ENCODE measurements at places on chromosomes 5 and 9.

GRCh38 chr9:128097543-128098296 lies 29.7 kb downstream of the SLC25A25 start:
- no peak for DNase-seq

DNA sequence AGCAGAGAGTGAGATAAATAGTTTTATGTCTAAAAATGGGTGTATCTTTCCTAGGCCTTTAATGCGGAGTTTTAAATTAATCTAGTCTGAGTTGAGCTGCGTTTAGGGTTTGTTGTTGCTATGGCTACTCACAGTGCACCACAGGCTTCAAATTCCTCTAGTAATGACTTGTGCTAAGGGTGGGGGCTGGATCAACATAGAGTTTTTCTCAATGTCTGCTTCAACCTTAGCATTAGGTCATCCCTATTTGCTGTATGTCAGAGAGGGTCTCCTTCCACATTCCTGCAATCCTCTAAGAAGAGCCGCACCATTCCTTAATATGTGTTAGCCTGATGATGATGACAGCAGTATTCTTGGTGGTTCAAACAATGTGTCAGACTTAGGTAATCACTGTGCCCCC lies 465.6 kb upstream of the KIF2A start:
- DNase-seq, result no peak

DNA sequence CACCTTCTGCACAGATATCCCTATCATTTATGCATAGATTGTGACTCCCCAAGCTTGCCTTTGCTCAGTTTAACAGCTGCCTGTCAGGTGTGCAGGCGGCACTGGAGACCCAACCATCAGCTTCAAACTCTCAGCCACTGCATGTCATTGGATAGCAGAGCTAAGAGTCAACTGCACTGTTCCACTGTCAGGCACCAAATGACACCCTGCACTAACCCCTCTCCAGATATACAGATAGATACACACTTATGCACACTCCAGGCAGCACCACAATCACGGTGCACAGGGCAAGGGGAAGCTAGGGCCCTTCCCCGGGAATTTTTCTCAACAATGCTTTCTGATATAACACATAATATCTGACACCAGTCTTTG lies 142.3 kb downstream of the BNC2 start:
- DNase-seq, result no peak

GRCh38 chr9:3585606-3586005 lies 59.8 kb upstream of the RFX3 start:
- no peak for DNase-seq

GRCh38 chr5:22079566-22079965 lies 773.6 kb downstream of the CDH12 start:
- DNase-seq, result no peak

- DNase-seq, result no peak
Observed at GRCh38 chr5:149007174-149007573, 55.7 kb downstream of the SH3TC2 start.

DNA sequence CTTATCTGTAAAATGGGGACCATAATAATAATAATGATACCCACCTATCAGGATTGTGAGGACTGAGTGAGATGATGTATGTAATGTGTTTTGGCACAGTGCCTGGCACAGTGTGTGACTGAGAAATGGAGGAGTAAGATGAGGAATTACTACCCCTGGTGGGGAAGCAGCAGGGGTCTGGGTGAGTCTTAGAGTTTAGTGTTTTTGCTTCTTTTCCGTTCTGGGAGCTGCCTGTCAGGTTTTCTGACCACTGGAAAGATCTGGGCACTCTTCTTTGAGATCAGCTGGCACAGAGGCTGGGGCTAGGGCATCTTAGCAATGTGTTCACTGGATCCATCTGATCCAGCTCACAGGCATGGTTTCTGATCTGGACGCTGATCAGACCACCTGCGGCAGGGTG lies 8.5 kb downstream of the LCP2 start:
- DNase-seq, result no peak

- DNase-seq, result no peak
Observed at GRCh38 chr5:36880761-36881160, 4.2 kb downstream of the NIPBL start.

DNA sequence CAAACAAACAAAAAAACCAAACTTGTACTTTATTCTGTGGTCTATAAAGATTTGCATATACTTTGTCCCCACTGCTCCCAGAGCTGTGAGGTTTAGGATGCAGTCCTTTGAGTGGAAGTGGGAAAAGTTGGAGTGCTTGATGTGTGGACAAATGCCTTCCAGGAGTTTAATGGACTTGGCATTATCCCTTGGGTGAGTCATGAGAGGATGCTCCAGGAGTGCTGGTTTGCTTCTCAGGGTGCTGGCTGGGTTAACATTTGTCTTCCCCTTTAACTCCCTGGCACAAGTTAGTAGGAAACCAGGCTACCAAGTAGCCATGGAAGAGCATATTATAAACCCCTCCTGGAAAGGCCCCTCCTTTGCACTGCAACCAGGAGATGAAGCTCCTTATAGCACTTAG lies 417.4 kb upstream of the RIOK2 start:
- DNase-seq, result no peak

DNA sequence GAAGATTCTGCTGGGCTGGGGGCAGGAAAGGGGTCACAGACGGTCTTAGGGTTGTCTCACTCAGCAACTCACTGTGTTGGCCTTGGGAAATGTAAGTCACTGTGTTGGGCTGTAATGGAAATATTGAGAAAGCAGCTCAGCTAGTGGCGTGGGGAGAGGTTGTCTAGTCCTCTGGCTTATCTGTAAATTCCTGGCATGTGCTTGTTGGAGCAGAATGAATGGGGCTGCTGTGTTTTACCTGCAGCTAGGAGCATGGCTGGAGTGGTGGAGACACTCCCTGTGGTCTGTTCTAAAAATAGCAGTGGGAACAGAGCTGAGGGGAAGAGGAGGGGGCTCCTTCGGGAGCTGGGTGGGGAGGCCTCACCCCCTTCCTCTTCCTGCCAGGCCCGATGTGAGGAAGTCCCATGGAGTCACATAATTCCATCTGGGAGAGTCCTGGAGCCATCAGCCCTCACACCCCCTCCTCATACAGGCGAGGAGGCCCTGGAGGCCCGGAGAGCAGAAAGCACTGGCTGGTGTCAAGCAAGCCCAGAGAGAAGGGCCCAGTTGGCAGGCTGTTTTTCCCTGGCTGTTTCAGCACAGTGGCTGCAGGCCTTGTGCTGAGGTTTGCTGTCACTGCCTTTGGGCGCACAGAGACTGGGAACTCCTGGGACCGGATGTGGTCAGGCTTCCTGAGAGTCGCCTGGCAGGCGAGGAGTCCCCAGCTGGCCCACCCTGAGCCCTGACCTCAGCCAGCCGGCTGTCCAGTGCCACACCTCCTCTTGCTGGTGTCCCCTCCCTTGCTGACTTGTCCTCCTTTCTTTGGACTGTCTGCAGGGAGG lies 84.9 kb downstream of the RGS3 start:
- no peak for DNase-seq

DNA sequence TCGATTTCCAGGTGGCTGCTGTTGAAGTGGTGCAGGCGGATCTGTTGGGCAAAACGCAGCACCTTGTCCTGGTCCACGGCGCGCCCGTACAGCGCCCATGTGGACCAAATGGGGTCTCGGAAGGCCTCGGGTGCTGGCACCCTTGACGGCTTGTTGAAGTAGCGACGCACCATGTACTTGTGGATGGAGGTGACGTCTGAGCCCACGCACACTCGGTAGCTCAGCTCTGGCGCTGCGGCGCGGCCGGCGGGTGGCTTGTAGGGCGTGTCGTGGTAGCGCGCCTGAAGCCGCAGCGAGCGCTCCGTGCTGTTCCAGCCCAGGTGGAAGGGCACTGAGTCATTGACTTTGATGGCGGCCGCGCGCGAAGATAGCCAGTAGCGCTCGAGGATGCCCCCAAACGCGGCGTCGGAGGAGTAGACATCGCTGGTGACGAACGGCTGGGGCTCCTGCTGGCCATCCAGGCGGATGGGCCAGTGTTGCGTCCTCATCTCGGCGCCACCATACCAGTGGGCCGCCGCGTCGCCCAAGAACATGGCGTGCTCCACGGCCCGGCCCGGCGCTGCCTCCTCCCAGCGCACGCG lies 4.7 kb downstream of the MYORG start:
- no peak for DNase-seq

GRCh38 chr9:125484350-125485282 lies 222.4 kb downstream of the MAPKAP1 start:
- no peak for DNase-seq

GRCh38 chr5:137995749-137996128 lies 37.1 kb downstream of the FAM13B start:
- DNase-seq, result no peak

- no peak for DNase-seq
Observed at GRCh38 chr5:142716963-142717362, 31.1 kb upstream of the FGF1 start.

- no peak for DNase-seq
Observed at GRCh38 chr9:110835404-110835803, 166.8 kb downstream of the MUSK start.

GRCh38 chr9:81687521-81688261 lies 1.7 kb downstream of the TLE1 start:
- DNase-seq, result no peak

DNA sequence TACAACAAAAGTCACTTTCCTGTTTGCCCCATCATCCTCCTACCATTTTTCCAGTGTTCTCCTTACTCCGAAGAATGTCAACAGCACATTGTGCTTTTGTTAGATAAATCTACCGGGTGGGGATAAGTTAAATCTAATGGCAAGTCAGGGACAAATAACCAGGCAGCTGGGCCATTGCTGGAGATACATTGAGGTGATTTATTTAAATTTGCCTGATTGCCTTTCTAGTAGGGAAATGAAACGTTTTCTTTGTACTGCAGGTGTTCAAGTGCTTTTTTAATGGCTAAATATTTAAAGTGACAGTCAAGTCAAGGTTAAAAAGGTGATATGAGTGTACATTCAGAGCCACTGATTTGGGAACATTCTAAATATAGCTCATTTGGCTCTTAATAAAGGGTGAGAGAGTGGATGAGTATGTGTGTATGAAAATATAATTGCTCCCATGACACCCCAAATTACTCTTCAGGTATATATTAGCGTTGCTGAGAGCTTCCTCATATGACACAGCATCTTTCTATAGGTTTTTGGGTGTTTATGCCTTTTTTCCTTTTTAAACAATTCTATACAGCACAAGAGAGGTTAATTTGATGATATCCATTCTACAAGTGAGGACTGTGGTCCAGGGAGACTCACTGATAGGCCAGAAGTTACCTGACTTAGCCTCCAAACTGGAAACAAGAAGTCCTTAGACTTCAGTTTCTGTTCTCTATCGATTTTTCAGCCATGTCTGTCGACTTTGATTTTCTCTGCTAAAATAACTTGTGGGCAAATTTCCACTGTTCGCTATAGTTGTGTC lies 51.9 kb downstream of the DMRT2 start:
- no peak for DNase-seq

- no peak for DNase-seq
Observed at GRCh38 chr9:136975644-136976043, 1.7 kb upstream of the PTGDS start.

DNA sequence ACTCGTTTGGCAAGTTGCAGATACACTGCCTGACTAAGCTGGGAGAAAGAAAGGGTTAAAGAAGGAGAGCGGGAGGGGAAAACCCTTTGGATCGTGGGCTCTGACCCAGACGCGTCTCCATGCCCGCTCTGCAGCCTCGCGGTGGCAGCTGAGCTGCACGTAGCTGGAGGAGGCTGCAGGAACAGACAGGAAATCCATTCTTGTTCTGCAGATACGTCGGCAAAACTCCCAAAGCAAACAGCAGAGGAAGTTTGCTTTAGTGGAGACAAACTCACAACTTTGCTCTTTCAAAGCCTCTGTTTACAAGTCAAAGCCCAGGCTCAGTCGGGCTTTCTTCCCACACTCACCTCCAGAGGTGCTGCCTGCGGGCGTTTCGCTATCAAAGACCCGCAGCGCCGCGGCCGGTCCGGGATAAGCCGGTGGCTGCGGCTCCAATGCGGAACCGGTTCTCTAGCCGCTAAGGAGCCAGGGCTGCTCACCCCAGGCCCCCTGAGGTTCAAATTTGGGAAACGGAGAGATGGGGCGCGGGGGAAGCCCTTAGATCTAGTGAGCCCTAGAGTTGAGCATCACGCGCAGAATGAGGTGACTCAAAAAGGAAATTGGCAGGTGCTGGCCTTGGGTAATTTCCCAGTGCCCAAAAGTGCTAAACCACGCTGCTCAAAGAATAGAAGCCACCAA lies 60.7 kb downstream of the MAT2B start:
- DNase-seq, result peak; percentile 2

DNA sequence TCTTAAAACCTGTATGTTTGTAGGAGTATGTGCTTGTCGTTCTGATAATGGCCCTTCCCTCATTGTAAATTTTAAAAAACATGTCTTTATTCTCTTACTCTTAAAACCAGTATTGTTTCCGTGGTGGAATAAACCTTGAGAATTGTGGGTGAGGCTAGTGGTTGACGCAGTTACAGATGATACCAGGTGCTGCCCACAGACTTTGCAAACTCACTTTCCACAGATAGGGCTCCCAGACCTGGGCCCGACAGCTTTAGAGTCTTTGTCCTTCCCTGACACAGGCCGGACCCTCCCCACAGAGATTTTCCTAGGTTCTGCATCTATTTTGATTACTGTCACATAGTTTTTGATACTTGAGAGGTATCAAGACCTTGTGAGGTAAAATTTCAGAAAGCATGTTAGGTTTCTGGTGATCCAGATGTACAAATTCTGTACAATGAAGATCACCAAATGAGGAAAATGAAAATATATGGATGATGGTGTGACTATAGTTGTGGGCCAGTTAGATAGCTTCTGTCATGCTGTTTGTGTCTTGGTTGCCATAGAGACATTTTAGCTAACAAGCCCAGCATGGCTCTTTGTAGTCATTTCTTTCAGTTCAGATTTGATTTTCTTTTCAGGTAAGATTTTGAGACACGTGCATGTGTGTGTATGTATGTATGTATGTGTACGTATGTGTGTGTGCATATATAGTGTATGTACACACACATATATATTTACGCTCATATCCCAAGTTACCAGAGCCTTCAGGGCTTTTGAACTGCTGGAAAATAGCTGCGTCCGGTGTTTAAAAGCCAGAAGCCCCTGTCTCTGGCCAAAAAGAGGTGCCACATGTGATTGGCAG lies 33.8 kb downstream of the DMRT1 start:
- no peak for DNase-seq

GRCh38 chr5:177426566-177427210 lies at the start of gene GRK6:
Gene GRK6, plus strand, starts transcription at chr5:177426676. Its CDS starts 170 bp downstream, at chr5:177426846.
- peak; percentile 43 for DNase-seq

GRCh38 chr9:114434878-114435311 lies 47.1 kb upstream of the AKNA start:
- DNase-seq, result no peak

DNA sequence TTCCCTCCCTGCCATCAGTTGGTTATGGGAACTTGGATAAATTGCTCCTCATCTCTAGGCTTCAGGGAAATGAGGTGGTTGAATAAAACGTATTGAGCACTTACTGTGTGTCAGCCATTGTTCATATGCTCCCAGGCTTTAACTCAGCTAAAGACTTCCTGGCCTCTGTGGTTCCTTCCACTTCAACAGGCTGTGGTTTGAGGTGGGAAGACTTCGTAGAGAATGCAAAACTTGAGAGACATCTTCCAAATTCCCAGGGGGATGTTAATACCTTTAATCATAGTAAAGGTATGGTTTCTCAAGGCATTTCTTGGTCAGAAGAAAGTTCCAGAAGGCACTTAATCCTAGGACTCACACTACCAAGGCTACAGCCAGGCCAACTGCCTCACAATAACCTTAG lies 1.5 kb upstream of the GPX3 start:
- DNase-seq, result no peak

Data from activated T-helper 1 cell treated with anti-CD3 and anti-CD28 coated beads, Interleukin-2, amount 50 U/mL, for 16 hours (primary cell).